ENCODE measurements at places on chromosomes 13 and 19.

DNA sequence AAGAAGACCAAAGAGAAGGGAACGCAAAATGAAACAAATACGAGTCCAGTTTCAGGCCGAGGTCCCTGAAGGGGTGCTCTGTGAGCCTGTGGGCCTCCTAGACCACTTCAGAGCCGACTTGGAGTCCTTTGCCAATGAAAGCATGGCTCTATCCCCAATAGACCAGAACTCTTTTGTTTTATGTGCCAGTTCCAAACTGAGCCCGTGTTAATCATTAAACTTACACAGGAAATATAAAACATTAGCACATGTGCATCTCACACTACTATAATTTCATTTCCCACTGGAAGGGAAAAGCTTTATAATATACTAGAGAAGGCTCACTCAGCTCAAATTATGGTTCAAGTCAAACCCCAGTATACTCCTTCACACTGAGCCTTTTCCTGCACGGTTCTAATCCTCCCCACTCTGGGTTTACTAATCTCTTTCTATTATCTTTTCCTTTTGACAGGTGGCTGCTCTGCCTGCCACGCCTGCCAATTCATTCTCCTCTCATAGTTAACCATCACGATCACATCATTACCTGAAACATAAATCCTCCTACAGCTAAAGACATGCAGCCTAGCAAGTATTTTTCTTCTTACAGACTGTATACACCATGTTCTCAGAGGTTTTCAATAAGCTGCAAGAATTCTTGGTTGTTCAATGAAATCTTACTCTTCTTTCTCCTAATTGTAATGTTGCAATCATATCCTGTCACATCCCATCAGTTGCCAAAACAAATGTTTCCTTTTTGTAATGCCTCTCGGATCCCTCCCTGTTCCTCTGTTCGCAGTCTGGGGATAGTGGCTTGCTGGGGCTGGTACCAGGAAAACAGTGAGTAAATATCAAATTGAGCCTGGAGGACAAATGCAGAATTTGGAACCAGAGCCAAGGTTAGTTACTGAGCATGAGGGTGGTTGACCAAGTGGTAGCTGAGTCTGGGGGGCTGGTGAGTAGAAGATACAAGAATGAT is 18.8 kb upstream of the WASF3 start:
- DNase-seq, result no peak

- DNase-seq, result no peak
These were observed 63.7 kb upstream of the WDFY2 start for GRCh38 chr13:51520524-51520923.

DNA sequence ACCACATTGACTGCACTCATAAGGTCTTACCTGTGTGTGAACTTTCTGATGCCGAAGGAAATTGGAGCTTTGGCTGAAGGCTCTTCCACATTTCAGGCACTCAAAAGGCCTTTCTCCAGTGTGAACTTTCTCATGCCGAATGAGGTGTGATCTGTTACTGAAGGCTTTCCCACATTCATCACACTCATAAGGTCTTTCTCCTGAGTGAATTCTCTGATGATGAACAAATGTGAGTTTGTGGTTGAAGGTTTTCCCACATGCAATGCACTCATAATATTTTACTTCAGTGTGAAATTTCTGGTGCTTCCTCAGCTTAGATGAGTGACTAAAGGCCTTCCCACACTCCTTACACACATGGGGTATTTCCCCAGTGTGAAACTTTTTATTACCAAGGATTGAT is 5.7 kb downstream of the ZNF132 start:
- no peak for DNase-seq

GRCh38 chr19:53333066-53333462 is 485 bp upstream of the ZNF845 start:
- DNase-seq, result peak; percentile 62

DNA sequence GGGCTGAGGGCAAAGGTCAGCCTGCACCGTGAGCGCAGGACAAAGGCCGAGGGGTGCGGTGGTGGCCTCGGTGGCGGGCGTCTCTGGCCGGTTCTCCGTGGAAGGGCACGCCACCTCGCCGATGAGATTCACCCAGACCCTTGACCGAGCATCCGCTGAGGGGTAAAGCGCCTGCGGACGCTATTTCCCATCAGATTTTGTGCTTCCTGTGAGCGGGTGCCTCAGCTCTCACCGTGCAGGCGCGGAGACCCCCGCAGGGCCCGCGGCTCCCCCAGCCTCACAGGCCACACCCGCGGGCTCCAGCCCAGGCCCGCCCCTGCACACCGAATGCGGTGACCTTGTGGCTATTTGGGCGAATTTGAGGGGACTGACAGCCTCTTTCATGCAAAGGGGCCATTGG is 348.0 kb downstream of the TEX29 start:
- DNase-seq, result no peak

Measured in endothelial cell (in vitro differentiated cells).